Neuronal stem cell (in vitro differentiated cells): ENCODE measurements at places on chromosomes 6 and 20.

DNA sequence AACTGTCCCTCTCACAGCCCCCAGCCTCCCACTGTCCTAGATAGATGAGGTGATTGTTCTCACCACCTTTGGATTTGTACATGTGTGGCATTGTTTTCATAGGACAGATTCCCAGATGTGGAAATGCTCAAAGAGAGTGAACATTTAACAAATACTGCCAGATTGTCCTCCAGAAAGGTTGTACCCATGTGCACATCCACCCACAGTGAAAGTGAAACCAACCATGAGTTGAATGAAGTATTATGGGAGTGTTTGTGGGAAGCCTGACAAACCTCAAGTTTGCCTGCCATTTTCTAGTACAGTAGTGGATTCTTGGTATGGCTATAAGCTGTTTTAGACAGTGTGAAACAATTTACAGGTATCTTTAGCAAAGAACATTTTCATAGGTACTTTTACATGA is 42.7 kb downstream of the ANKRD6 start:
- no peak for DNase-seq

- no peak for DNase-seq
Observed at GRCh38 chr6:142908235-142908634, 36.7 kb downstream of the HIVEP2 start.

DNA sequence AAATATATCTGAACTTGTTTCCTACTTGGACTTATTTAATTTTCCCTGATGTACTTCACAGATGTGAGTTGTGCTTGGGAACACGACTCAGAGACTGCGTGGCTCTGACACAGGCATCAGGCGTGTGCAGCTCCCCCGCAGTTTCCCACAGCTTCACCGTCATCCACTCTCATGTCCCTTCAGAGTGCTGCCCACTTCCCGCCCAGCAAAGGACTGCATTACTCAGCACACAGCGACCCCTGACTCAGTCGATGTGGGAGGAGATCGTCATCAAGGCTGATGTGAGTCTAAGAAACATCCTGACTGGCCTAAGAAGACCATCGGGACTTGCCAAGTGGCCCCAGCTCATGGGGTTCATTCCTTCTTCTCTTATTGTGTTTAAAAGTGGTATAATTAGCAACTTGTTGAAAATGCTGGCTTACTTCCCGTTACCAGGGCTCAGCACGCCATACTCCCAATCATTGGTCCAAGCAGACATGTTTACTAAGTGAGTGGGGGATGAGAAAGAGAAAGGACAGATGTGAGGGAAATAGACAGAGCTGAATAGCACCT is 539.4 kb upstream of the JARID2 start:
- no peak for DNase-seq

- no peak for DNase-seq
Observed at GRCh38 chr6:119978274-119978889, 628.8 kb upstream of the MAN1A1 start.

GRCh38 chr6:110495949-110496348 is 19.5 kb upstream of the SLC22A16 start:
- no peak for DNase-seq

DNA sequence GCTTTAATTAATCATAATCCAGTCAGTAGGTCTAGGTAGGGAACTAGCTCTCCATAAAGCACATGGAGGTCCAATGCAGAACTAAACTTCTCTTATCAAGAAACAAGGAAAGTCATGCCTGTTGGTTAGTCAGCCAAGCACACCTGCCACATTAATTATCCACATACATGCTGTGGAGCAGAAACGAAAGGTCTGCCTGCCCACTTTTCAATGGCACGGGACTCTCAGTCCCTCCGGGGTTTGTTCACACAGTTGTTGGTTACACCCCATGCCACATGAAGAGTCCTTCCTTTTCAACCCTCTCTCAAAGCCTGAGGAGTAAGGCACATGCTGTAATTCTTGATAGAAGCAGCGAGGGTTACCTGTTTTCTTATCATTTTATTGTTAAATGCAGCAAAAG is 1096.4 kb upstream of the MAP3K7 start:
- DNase-seq = no peak

GRCh38 chr6:138891255-138891986 is 95.5 kb downstream of the ECT2L start:
- no peak for DNase-seq

GRCh38 chr6:15673666-15674065 is 10.8 kb upstream of the DTNBP1 start:
- no peak for DNase-seq

GRCh38 chr20:58843128-58843556 is 7.6 kb downstream of the GNAS-AS1 start:
- DNase-seq = no peak

DNA sequence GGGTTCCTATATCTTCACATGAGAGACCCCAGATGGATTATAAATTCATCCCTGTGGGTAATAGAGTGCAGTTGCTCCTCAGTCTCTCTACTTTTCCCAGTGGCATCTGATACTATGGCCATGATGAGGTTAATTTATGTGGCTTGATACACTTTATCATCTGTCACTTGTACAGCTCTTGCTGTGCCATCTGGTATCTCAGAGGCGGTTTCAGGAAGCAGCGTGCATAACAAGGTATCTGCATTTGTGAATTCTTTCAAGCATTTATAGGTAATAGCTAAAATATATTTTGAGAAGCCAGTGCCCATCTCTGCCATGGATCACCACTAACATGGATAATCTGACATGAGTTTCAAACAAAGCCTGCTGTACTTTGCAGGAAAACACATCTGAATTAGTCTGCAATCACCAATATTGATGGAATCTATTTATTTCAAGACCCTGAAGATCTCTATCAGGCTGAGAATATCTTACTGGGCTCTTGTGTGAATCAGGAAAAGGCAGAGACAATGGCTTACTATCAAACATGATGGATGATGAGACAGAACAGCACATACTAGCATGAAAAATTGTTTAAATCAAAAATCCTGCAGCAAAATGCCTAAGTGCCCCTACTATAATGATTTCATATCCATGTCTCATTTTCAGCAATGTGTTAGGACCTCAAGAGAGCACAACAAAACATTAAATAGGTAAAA is 548.7 kb upstream of the MAP3K7 start:
- no peak for DNase-seq

DNA sequence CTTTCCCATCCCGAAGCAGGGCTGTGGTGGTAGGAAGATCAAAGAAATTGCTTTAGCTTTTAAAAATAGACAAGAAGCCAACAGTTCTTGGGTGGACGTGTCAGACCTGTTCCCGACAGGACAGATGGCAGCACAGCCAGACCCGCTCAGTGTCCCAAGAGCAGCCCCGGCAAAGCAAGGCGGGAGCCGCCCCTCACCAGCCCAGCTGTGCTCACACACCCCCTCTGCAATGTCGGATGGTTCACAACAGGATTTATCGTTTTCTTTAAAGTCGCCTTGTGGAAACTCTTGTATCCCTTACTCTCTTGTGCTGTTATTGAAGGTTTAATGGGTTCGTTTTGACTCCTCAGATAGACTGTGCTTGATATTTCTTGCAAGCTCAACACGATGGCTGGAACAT is 302.4 kb downstream of the THBS2 start:
- no peak for DNase-seq

GRCh38 chr20:5442101-5442500 is 125.3 kb upstream of the PROKR2 start:
- DNase-seq = no peak

DNA sequence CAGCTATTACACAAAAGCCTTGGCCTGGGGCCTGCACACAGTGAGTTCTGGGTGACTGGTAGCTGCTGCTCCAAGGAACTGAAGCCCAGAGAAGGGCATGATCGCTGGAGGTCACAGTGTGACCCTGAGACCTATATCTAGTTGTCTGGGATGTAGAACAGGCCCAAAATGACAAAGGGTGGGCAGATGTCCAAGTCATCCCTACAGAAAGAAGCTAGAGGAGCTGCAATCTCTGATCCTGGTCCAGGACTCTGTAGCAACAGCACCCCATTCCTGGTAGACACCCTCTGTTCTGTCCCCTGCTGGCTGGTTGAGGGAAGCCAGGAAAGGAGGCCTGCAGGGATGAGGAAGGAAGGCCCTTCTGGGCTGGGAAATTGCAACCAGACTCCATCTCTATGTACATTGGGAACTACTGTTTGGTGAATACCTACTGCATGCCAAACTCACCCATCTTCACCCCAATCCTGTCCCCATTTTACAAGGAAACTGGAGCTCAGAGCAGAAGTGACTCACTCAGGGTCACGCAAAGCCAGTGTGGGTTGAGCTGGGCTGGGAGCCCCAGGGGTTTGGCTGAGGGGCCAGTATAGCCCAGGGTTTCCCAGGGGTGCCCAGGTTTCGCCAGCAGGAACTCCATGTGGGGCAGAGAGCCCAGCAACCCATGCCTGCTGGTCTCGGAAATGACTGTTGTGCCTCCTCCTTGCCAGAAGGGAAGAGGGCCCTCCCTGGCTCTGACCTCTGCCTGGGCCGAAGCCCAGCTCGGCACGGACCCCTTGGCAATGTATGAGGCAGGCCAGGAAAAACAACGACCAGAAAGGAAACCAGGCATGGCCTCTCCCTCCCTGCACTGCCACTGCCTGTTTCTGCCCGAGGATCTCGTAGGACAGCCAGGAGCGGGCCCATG is 44.9 kb upstream of the TLDC2 start:
- DNase-seq = no peak

DNA sequence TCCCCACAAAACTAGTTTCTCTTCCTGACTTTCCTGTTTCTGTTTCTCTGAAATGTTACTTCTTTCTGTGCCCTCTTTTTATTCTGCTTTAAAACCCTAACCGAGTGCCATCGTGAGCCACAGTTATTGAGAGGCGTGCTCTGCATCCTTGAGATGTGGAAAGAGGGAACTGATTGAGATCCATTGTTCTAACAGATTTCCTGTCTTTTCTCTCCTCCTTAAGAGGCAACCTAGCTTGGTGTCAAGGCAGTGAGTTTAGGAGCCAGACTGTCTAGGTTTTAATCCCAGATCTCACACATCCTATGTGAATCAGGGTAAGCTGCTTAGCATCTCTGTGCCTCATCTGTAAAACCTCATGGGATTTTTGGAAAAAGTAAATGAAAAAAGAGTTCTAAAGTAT is 57.5 kb downstream of the SNX9 start:
- no peak for DNase-seq

DNA sequence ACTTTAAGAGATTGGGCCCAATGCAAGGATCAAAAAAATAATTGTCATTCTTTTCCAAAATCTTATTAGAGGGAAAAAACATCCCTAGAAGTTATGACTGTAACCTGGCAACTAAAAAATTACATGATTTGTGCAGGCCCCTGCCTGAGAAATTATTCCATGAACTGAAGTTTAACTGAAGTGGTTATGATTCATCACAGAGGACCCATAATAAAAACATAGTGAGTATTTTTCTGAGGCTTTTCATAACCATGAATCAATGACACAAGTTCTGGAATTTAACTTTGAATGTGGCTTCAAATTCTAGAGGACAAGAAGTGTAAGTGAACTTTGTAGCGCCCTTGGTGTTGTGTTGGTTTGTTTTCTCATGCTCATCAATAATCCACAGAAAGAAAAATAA is 31.1 kb upstream of the CARMIL1 start:
- no peak for DNase-seq

DNA sequence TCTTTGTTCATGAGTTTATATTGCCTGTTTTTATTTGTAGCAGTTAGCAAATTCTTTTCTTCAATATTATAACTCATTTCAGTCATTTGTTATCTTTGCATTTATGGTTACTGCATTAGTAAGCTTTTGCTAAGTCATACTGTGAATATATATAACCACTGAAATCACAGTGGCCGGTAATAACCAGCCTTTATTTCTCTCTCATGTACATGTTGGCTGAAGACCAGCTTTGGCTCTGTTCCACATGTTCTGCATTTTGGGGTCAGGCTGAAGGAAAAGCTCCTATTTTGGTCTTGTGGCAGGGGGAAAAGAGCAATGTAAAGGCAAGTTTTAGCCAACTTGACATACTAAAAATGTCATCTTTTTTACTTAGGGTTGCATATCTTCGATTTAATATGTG is 276.3 kb downstream of the BCKDHB start:
- no peak for DNase-seq

GRCh38 chr6:46000905-46001304 is 14.8 kb downstream of the CLIC5 start:
- no peak for DNase-seq

DNA sequence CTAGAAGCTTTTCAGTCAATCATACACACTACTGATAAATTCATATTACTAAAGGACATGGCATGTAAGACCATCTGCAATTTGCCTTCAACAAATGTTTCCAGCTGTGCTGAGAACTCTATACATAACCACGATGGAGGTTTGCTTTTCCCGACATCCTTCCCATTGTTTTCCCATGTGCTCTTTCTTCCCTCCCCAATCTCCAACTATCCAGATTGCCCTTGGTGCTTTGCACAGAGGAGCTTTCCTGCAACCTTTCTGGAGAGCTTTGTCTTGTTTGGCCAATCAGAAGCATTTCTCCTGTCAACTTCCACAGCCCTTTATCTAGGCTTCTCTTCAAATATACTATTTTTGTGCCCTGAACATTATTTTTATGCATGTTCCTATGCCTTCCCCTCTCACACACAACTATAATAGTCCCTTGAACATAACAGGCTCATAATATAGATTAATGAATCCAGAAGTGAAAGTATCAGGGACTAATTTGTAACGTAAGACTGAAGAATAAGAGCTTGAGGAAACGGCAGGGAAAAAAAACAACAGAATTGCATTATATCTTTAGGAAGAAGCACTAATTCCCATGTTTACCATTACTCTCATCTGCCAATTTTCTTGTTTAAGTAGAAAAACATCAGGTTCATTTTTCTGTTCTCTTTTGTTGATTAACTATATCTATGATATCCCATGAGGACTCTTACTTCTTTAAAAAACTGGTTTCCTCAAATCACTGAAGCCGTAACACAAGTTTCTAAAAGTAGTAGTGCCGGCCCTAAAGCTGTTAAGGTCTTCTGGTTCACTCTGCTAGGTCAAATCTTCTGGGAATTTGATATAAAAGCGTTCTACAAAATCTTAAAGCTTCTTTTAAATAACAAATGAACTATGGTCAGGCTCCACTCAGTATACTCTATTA is 20.1 kb downstream of the SMLR1 start:
- no peak for DNase-seq

GRCh38 chr20:62708591-62709536 is at the start of gene NTSR1:
NTSR1 (plus strand) TSS chr20:62708836; CDS start chr20:62709208, 372 bp downstream.
- no peak for DNase-seq

- DNase-seq = peak; percentile 35
Observed at GRCh38 chr6:169961772-169962561, 210.5 kb downstream of the ERMARD start.

GRCh38 chr6:33856655-33857054 is 52.9 kb upstream of the MLN start:
- DNase-seq = no peak

DNA sequence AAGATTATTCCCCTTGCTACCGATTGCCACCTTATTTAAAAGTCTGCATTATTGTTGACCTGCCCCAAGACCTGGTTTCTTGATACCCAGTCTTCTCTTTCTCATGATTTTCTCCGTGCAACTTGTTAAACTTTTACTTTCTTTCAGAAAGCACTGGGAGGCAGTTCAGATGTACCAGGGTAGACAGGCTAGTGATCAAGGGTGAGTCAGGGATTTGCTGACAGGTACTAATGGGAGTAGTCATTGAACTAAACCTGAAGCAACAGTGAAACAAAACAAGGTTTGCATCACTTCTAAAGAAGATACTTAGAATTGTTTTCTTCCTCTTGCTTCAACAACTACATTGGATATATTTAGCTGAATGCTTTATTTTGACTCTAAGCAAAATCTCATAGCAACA is 124.4 kb downstream of the KCNQ5 start:
- no peak for DNase-seq

- no peak for DNase-seq
Observed at GRCh38 chr6:43113431-43114260, 37.5 kb downstream of the PTK7 start.
